ENCODE measurements at places on chromosomes 5 and 9.

- DNase-seq = no peak
These were observed 166.6 kb downstream of the FANCC start for GRCh38 chr9:95150903-95151302.

DNA sequence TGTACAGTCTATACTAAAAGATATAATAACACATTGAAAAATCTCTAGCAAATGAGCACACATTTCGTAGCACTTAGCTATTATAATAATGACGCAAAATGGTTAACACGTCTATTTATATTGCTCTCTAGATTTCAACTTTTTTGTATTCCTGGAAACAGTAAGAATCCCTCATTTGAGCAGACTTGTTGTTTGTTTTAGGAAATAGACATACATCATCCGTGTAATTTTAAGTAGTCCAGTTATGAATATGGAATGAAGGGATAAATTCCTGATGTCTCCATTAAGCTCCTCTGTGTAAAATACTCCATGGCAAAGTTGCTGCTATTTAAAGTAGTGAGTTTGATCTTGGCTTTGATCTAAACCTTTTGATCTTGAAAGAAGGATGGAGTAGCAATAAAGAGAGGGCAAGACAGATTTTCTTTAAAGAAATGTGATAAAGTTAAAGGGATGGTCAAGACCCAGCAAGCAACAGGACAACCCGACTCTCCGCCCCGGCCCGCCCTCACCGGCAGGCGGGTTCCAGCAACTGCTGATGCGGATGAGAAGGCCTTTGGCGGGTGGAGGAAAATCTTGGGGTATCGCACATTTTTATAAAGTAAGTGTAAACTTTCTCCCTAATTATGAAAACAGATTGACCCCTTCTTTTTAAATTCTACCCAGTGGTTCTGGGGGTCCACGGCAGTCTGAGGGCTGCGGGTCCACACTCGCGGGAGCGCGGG lies 277.4 kb downstream of the AOPEP start:
- DNase-seq = peak; percentile 24

DNA sequence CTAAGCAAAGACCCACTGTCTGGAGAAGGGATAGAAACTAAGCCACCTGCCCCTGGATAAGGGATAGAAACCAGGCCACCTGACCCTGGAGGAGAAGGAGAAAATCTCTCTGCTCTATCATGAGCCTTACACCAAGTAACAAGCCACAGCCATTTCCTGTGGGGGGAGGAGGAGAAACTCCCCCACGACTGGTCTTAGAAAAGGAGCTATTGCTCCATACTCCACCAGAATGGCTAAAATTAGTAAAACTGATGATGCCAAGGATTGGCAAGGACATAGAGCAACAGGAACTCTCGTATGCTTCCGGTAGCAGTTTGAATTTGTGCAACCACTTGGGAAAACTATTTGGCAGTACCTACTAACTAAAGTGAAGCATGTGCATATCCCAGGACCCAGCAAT lies 70.8 kb downstream of the ACTL7B start:
- DNase-seq = no peak

DNA sequence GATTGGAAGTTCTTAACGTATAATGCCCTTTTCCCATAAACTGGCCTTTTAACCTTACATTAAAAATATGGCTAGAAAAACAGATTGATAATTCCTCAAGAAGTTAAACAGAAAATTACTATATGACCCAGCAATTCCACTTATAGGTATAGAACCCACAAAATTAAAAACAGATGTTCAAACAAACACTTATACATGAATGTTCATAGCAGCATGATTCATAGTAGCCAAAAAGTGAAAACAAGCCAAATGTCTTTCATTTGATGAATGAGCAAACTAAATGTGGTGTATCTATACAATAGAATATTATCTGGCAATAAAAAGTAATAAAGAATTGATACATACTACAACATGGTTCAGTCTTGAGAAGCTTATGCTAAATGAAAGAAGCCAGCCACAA lies 35.5 kb downstream of the POU5F2 start:
- DNase-seq = no peak

- no peak for DNase-seq
These were observed 13.2 kb downstream of the TTC39B start for GRCh38 chr9:15293804-15294316.

DNA sequence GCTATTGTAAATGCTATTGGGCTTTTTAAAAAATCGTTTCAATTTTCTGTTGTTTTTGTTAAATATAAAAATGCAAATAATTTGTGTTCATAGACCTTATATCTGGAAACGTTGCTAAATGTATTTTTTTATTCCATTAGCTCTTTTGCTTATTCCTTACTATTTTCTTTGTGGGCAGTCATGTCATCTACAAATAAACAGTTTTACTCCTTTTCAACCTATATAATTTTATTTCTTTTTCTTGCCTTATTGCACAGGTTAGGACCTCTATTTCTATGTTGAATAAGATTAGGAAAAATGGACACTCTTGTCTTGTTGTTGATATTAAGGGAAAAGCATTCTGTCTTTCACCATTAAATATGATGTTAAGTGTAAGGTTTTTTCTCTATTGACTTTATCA lies 348.8 kb downstream of the CWC27 start:
- DNase-seq = no peak

- DNase-seq = peak; percentile 73
These were observed 7.6 kb upstream of the BARX1 start for GRCh38 chr9:93962561-93963440.

DNA sequence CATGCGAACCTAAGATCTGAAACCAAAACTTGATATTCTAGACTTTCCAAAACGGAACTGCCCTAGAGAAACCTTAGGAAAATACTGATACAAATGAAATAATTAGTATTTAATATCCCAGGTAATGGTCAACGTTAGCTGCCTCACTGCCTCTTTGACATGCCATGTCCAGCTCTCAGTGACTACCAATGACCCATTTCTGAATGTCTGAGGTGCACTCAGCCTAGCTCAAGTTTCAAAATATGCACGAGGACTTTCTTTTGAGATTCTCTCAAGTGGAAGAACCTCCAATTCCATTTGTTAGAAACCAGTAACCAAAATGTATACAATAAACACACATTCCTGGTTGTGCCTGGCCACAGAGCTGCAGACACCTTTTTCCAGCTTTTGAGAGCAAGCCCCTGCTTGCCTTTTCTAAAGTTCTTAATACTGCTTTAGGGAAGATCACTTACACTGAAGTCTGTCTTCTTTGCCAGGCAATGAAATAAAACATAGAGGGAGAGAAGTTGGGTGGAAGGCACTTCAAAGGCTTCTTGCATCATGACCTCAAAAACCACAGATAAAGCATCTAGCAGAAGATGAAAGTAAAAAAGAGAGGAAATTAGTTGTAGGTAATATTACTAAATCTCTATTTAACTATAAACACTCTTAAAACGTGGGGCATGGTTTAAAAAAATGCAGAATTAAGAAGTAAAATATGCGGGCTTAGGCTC lies 87.9 kb downstream of the MRPS27 start:
- DNase-seq = no peak

- no peak for DNase-seq
These were observed 96.8 kb downstream of the FBXO4 start for GRCh38 chr5:42021923-42022322.

- DNase-seq = no peak
These were observed 37.5 kb upstream of the GFPT2 start for GRCh38 chr5:180390441-180391190.

DNA sequence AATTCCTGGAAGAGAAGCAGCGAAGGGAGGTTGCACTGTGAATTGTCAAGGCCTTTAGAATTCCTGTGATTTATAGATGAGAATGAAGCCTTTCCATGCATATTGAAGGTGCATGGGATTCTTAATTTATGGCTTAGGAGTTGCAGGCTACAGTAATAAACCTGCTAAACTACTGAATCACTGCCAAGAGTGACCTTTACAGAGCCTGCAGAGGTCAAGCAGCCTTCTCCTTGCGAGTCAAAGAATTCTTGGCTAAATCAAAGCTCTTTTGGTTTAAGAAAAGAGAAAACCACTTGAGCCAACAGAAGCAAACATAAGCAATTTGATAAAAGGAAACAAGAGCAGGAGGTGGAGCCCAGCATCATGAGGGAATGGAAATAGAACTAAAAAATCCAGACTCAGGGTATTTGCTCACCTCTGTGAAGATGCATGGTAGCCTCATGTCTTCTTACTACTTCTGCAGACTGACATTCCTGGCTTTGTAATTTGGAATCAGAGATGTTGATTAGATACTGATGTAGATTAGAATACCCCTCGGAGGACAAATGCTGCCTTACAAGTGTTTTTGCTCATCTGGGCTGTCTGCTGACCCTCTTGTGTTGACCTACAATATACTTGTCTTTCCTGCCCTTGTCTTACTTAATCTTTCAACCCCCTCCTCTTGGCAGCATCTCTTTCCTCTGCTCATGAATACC lies 90.3 kb upstream of the IFNK start:
- no peak for DNase-seq

DNA sequence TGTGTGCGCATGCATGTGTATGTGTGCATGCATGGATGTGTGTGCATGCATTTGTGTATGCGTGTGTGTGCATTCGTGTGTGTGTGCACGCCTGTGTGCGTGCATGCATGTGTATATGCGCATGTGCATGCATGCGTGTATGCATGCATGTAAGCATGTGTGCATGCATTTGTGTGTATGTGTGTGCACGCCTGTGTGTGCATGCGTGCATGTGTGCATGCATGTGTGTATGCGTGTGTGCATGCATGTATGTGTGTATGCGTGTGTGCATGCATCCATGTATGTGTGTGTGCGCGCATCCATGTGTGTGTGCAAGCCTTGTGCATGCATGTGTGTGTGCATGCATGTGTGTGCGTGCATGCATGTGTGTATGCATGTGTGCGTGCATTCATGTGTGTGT lies 276.8 kb downstream of the PBX3 start:
- no peak for DNase-seq

- no peak for DNase-seq
These were observed 233.7 kb downstream of the ADAMTSL1 start for GRCh38 chr9:18707489-18708205.

DNA sequence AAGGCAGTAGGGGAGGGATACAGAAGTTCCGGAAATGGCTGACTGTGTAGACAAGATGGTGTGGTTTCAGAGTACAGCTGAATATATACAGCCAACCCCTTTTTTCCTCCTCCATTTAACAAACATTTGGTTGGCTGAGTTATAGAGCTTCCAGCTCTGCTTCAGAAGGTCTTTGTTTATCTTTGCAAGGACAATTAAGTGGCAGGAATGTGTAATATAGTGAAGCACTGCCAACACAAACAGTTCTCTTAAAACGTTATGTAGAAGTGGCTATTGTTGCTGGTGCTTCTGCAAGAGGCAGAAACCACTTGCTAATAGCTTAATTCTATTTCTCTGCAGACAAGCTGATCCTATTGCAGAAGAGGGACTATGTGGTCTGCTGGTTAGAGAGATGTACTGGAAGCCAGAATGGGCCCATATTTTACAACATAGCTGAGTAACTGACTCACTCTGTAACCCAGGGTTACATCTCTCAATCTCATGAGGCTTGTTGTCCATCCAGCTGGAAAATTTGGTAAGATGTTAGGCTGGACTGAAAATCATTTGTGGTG lies 62.7 kb upstream of the OSMR start:
- DNase-seq = no peak

- peak; percentile 46 for DNase-seq
These were observed 21.7 kb upstream of the SPINK7 start for GRCh38 chr5:148290271-148291195.

DNA sequence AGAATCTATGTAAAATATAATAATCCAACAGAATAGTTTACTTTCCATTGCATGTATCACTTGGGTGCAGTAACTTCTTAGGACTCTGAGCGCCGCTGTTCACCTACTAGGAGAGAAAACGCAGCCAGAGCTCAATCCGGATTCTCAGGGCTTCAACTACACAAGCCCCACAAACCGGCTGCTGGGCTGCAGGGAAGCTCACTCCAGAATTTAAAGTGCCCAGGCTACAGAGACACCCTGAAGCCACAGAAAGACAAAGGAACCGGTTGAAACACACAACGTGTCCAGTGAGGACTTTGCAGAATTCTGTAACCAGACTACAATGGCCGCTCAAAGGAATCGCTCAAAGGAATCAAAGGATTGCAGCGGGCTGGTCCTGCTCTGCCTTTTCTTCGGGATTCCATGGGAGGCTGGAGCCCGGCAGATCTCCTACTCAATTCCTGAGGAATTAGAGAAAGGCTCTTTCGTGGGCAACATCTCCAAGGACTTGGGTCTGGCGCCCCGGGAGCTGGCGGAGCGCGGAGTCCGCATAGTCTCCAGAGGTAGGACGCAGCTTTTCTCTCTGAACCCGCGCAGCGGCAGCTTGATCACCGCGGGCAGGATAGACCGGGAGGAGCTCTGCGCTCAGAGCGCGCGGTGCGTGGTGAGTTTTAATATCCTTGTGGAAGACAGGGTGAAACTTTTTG lies at the start of gene PCDHGA10:
Gene PCDHGA10, plus strand, starts transcription at position 134 of the 686 bp plus-strand sequence. Its CDS starts 189 bp downstream, at position 323.
- DNase-seq = no peak

- DNase-seq = no peak
These were observed 53.8 kb downstream of the SHB start for GRCh38 chr9:38015266-38015665.

- no peak for DNase-seq
These were observed 80.2 kb downstream of the OSTF1 start for GRCh38 chr9:75168270-75169178.

DNA sequence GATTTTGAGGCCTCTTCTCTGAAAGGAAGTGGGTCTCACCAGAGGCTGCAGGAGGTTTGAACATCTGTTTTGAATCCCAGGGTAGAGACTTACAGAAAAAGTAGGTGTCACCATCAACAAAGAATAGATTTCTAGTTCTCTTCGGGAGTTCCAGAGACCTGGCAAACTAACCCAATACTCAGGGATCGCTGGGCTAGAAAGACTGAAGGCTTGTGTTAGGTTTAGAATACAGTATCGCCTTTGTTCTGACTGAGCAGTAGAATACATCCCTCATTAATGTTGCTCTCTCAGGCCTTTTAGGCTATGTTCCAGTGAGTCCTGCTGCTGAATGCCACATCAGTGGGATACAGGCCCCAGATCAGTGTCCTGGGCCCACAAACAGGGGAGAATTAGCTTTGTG lies 27.2 kb downstream of the RUSC2 start:
- no peak for DNase-seq

DNA sequence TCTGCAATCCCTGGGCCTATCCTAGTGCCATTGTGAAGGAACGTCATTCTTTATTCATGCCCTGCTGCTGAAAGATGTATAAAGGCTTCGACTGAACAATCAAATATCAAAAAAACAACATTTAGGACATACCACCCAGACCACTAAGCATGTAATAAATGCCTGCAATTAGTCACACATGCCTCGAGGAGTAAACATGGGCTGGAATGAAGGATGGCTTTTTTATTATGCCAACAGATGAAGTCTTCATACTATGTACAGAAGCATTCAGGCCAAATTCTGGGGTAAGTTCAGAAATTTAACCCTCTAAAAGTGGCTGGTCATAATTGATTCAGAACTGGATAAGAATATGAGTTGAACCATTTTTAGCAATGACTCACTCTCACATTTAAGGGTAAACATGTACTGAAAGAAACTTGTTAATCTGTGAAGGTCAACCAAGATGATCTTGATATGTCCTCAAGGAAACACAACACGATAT lies 38.1 kb downstream of the FAM240B start:
- DNase-seq = no peak

DNA sequence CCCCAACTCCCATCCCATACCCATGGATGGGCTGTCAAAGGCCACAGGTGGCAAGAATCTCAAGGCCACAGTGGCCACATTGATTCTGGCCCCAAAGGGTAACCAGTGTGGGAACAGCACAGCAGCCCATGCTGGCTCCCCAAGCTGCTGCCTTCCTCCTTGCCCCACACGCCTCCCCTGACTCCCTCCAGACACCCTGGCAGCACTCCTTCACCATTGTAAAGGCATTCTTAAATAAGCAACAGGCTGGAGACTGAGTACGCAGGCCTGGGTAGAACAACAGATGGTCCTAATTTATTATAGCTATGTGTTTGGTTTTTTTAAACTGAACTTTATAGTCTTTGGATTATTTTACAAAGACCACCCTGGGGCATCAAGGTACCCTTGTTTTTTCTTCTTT lies 158.8 kb downstream of the TSSK1B start:
- no peak for DNase-seq
